ENCODE measurements at places on chromosomes 12 and 14.

- no peak for DNase-seq
Measured at GRCh38 chr12:41558671-41559070, 370.6 kb downstream of the PDZRN4 start.

DNA sequence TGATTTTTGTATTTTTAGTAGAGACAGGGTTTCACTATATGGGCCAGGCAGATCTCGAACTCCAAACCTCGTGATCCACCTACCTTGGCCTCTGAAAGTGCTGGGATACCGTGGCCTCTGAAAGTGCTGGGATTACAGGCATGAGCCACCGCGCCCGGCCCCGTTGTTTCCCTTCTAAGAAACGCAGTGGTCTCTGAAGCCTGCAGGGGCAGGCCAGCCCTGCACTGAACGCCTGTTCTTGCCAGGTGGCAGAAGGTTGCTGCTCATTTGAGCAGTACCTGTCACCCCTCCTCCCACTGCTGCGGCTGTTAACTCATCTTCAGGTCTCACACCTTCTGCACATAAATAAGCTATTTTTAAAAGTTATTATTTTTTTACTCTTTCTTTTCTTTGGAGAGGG, 24.3 kb downstream of the GPRC5A start:
- DNase-seq = no peak

- DNase-seq = no peak
Measured at GRCh38 chr12:76464631-76465166, 94.9 kb downstream of the OSBPL8 start.

DNA sequence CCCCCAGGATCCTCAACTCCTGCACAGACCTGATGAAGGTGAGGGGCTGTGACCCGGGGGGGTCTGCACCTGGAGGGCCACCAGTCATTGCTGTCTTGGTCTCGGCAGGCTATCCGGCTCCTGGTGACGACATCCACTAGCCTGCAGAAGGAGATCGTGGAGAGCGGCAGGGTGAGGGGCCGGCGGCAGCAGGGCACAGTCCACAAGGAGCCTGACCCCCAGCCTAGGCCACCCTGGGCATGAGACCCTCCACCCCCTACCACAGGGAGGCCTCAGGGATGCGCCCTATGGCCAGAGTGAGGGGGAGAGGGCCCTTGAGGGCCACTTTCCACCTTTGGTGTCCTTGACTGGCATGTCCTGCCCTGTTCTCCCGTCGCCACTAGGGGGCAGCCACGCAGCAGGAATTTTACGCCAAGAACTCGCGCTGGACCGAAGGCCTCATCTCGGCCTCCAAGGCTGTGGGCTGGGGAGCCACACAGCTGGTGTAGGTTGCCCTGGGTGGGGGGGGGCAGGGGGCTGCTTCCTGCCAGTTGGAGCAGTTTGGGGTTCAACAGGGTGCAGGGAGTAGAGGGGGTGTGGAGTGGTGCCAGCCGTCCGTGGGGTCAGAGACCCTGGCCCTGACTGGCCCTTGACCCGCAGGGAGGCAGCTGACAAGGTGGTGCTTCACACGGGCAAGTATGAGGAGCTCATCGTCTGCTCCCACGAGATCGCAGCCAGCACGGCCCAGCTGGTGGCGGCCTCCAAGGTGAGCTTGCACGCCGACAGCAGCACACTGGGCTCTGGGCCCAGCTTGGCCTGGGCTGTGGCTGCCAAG, 25.0 kb downstream of the HIP1R start:
- DNase-seq = peak; percentile 64

DNA sequence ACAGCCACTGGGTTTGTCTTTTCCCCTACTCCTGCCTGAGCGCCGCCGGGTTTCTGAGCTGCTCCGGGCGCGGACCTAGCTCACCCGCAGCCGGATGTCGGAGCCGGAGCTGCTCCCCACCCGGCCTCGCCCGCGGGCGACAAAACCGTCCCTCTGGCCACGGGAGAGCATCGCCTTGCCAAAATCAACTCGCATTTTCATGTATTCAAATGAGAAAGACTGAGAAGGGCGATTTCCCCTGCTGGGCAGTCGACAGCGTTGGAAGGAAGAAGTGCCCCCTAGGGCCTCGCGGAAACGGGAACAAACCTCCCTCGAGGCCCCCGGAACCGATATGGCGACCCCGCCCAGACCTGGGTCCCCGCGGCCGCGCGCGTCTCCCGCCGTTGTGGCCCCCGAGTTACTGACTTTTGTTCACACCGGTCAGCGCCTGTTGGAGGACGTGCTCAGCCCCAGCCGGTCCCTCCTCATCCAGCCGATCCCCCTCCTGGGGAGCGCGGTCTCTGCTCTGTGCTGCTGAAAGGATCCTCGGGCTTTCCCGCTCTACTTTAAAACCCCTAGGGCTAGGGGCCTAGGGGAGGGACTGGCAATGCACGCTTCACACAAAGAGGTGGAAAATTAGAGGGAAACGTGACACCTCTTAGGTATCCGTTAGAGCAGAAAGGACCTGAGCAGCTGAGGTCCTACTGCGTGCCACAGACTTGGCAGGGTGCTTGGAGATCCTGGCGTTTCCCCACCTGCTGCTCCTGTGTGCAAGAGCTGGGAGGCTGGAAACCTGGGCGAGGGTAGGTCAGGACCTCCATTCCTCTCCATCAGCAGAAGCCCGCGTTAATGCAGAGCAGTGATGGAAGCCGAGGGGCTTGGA, 4.3 kb downstream of the TTC6 start:
- DNase-seq = no peak

DNA sequence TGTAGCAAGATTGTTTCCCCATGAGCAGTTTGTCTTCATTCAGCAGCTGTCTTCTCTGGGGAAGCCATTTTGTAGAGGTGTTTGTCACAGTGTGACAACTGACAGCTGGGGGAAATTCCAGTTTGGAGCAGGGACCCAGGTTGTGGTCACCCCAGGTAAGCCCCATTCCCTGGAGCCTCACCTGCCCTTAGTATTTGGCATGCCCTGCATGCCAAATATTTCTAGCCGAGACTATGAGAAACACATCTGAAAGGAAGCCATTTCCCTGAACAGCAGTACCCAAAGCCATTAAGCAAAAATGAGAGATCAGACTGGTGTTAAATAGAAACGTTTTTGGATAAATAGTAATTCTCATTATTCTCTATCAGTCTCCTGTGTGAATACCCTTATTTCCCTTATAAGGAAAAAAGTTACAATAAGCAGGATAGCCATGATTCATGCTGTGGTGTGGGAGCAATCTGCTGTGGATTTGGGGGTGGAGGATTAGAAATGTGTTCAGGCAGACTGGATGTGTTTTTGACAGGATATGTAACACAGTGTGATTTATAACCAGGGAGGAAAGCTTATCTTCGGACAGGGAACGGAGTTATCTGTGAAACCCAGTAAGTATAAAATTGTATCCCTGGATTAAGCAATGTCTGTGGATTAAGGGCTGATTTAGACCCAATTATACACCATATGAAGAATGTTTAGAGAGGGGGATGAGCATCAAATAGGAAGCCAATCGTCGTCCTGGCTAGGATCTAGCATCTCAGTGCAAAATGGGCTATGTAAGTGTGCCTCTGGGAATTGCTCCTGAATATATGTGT, 68.9 kb downstream of the DAD1 start:
- DNase-seq = no peak

- DNase-seq = no peak
Measured at GRCh38 chr14:103206836-103207387, 83.7 kb downstream of the TNFAIP2 start.

- no peak for DNase-seq
Measured at GRCh38 chr12:123111498-123112165, 39.3 kb downstream of the PITPNM2 start.

DNA sequence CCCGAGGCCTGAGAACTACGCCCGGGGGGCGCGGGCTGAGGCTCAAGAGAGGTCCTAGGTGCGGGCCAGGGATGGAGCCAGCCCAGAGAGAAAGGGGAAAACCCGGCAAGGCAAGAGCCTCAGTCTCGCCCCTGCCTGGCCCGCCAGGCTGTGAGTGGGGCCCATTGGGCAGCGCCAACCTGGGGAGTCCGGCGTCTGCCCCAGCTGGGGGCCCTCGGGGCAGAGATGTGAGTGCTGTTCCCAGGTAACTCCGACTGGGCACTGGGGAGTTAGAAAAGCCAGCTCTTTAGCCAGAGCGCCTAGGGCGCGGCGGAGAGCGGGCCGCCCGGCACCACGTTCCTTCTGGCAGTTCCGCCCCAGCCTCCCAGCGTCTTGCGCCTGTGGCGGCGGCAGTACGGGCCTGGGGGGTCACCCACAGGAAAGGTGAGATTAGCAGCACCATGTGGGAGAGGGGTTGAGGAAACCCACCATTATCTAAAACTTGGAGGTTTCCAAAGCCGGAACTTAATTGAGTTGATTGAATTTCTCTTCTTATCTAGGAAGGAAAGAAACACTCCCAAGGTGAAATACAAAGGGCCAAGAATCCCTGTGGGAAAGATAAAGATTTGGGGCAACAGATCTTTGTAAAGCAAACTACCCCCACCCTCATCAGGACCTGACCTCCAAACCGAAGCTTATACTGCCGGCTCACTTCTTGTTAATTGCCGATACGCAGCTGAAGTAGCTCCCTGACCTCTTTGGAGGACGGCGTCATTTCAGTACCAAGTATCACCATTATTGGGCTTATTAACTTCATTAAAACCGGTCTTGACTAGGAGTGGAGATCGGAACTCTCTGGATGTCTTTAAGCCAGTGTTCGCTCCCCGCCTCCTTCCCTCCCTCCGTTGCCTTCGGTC, 11.6 kb downstream of the OTX2 start:
- no peak for DNase-seq

DNA sequence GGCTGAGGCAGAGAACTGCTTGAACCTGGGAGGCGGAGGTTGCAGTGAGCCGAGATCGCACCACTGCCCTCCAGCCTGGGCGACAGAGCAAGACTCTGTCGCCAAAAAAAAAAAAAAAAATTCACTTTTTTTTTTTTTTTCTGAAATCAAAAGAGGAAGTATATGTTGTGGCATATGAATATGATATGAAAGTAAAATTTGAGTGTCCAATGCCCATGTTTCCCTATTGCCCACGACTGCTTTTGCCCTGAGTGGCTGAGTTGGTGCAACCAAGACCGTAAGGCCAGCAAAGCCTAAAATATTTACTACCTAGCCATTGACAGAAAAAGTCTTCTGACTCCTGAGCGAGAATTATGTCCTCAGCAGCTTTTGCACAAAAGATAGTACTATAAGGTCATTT, 101.7 kb upstream of the PARP11 start:
- no peak for DNase-seq

- no peak for DNase-seq
Measured at GRCh38 chr12:97235102-97235501, 227.5 kb upstream of the RMST start.

DNA sequence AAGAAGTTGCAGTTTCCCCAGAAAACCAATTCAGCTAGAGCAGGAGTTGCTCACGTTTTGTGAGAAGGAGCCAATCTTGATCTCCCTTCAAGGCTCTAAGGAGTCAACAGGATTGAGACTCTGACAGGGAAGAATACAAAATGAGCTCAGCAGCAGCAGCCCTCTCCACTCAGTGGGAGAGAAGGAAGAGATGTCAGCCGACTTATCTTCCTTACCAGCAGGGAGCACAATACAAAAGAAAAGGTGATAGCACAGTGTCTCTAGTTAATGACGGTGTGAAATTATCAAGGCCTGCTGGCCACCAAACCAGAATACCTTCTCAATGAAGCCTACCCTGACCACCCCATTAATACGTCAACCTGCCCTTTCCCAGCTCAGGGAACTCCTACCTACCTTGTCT, 223.6 kb upstream of the TMPO start:
- no peak for DNase-seq

GRCh38 chr12:105025890-105026289, 39.8 kb downstream of the NOPCHAP1 start:
- no peak for DNase-seq

GRCh38 chr12:116916714-116917114, 6.0 kb downstream of the FBXW8 start:
- DNase-seq = peak; percentile 58

DNA sequence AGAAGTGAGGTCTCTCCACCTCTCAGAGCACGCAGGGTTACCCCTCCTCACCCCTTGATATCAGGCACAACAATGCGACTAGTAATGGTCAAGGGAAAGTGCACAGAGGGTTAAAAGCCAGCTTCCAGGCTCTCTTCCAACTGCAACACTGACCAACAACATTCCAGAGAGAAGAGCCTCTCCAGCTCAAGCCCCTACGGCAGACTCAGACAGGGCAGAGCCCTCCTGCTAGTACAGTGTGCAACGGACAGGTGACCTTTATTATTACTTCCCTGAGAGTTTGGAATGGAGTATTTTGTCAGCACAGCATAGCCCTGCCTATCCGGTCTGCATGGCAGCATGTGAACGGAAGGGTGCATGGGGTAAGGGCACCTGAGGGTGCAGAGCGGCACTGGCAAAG, 73.0 kb downstream of the PTPN21 start:
- no peak for DNase-seq

DNA sequence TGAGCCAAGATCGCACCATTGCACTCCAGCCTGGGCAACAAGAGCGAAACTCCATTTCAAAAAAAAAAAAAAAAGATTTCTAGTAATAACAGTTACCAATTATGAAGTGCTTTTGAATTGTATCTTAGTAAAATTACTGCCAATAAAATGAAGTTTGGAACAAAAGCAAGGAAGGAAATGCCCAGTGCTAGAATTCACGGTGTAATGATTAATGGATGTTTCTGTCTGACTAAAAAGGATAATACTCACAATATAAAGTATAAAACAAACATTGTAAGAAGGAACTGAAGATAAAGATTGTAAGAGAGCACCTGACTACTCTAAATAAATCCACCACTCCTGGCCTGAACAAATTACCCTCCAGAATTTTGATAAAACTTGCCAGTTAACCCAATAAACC, 4.0 kb downstream of the TMEM116 start:
- no peak for DNase-seq

GRCh38 chr12:9590441-9590840, 17.3 kb downstream of the KLRB1 start:
- no peak for DNase-seq

DNA sequence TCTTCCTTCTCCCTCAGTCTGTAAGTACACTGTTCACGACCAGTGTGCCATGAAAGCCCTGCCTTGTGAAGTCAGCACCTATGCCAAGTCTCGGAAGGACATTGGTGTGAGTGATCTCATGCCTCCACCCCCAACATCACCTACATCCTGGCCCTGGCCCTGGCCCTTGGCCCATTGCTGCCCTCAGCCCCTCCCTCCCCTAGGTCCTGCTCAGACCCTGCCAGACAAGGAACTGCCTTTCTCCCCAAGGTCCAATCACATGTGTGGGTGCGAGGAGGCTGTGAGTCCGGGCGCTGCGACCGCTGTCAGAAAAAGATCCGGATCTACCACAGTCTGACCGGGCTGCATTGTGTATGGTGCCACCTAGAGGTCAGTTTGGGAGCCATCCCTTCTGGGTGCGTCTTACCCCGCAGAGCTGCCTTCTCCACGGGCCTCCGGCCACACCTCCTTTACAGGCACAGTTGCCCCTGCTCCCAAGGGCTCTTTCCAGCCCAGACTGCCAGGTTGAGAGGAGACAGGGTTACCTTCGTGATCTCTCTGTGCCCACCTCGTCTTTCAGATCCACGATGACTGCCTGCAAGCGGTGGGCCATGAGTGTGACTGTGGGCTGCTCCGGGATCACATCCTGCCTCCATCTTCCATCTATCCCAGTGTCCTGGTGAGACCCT, 9.2 kb downstream of the DGKA start:
- DNase-seq = peak; percentile 71

All from activated effector memory CD4-positive, alpha-beta T cell treated with Interleukin-2 at 50 U/mL for 16 hours (primary cell).